Daoy (cell line): ENCODE measurements at places on chromosomes 4 and X.

DNA sequence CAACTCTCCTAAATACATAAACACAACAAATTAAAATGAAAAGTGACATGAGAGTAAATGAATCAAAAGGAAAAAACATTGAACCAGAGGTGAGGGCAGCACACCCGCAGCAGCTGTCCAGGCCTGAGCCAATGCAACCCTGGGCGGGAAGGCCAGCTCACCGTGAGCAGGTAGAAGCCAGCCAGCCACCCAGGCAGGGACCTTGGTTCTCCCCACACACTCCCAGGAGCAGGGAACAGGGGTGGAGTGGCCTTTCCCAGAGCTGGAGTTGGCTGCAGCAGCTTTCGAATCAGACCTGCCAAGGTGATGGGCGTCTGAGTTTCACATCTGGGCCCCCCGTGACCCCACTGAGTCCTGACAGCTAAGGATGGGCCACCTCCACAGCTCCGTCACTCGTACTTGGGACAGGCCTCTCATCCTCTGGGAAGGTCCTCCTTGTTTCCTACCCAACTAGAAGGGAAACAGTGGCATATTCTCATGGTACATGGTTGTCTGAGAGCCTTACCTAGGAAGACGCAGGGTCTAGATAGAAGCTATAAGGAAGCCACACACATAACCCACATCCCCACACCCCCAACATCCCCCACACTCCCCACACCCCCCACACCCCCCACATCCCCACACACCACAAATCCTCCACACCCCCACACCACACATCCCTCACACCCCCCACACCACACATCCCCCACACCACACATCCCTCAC is 172.2 kb downstream of the DCLK2 start:
- no peak for DNase-seq

- no peak for DNase-seq
These were observed 72.5 kb downstream of the PRPS1 start for GRCh38 chrX:107700790-107701189.

- no peak for DNase-seq
These were observed 69.6 kb downstream of the FGFBP1 start for GRCh38 chr4:15868826-15869413.

DNA sequence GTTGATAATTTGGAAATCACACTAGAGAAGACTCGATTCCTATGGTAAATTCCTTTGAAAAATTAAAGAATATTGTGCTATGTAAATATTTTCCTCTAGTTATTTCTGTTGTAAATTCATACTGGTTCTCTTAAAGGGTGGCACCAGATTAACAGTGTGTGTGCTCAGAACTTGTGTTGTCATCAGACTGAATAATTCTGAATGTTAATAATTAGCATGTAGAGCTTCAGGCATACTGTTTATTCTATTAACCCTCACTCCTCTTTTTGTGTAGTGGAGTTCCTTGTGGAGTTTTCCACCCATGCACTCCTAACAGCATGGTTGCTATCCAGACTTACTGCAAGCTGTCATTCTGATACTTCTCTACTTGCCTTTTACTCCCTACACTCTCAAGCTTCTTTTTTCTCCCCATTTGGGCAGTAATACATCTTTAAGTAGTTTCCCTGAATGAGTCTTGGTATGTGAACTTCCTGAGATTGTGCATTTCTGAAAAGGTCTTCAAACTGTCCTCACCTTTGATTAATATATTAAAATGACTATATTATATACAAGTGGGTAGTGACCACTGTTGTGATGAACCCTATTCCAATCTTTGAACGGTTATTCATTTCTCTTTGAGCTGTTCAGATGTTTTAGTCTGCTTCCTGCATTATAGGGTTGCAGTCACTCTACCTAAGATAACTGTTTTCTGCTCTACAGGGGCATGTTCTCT is 29.9 kb upstream of the RTL8A start:
- DNase-seq, result no peak

DNA sequence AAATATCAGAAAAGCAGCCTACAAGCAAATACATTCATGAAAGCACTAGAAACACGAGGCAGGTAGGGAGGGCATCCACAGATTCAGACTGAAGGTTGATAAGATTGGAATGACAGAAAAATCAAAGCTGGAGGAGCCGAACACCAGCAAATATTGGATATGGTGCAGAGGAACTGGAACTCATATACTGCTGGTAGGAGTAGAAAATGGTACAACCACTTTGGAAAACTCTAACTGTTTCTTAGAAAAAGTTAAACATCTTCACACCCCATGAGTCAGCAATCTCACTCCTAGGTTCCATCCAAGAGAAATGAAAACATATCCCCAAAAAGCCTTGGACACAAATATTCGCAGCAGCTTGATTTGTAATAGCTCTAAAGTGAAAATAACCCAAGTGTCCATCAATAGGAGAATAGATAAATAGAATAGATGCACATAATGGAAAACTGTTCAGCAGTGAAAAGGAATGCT is 27.1 kb downstream of the CD99L2 start:
- no peak for DNase-seq

DNA sequence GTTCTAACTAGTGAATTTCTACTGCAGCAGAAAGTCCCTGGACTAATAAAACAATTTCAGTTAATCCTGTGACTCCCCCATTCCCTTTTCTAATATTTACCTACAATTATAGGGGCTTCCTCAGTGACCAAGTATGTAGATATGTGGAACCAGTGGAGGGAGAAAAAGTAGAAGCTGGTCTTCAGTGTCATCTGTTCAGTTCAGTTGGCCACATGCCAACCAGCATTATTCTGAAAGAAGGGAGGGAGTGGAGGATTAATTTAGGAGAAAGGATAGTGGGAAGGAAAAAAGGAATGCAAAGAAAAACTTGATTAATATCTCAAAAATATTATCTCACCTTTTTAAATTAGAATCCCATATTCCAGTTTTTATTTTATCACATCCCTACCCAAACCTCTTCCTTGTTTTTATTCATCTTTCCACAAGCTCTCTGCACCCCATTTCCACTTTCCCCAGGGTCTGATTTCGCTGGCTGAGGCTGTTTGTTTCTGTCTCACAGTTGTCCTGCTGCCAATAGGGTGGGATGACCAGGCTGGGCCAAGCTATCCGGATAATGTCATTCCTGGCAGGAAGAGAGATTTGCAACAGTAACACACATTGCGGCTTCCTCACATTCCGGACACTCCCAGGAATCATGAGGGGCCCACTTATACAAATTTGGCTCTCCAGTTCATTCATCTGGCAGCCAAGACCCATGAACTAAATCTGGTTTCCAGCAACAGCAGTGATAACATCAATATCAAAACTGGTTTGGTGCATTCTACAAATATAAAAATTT is 24.6 kb upstream of the ANTXR2 start:
- DNase-seq, result peak; percentile 70

DNA sequence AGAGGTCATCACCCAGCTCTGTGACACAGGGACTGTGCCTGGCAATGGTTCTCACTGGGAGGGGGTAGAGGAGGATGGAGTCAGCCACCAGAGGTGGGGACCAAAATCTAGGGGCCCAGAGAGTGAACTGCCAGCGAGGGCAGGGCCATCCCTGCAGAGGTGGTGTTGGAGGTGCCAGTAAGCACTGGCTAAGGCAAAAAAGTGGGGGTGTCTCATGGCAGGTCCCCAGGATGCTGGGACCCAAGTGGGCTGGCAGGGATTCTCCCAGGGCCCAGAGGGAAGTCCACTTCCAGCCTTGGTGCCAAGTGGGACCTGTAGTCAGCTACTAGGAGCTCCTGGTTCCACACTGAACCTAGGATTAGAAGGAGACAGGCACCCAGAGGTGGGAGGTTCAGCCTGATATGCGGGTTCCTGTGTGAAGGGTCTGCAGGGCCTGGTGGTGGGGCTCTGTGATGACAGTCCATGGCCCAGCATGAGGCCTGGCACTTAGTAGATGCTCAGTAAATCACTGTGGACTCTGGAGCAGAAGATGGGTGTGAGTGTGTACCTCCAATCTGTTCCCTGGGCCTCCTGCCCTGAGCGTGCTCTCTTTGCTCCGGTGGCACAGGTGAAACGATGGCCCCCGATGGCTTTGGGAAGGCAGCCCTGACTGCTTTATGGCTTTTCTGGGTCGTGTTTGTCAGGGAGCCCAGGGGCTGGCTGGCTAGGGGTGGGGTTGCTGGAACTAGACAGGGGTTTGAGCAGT is 81.5 kb downstream of the PSAPL1 start:
- no peak for DNase-seq

DNA sequence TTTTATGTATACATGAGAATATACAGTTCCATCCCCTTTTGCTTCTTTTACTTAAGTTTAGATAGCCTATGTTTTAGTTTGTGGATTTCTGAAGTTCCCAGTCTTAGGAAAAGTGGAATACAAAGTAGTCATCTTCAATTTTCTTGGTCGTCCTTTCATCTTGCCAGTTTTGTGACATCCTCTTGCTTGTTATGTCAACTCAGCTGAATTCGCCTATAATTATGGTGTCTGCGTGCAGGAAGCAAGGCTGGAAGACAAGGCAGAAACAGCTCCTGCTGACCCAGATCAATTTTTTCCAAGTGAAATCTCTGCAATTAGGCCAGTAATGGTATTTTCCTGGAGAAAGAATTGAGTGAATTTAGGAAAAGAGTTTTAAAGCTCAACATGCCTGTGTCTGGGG is 28.1 kb upstream of the NYX start:
- no peak for DNase-seq

- DNase-seq, result no peak
These were observed 251.7 kb downstream of the MAPK10 start for GRCh38 chr4:86108137-86108536.

DNA sequence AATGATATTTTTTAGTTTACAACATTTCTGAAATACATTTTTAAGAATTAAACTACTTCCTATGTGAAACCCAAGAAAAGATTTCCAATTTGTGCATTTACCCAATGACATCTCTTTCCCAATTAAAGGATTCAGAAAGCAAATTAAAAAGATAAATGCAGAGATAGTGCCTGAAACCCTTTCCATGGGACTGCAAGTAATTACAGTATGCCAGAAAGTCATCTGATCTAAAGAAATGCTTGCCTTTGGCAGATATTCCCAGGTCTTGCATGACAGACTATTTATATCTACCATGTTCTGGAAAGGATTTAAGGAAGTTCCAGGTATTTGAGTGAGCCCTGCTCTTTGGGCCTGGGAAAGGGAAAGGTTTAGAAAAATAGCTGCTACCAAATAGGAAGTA is 41.6 kb upstream of the CXorf38 start:
- DNase-seq, result no peak

DNA sequence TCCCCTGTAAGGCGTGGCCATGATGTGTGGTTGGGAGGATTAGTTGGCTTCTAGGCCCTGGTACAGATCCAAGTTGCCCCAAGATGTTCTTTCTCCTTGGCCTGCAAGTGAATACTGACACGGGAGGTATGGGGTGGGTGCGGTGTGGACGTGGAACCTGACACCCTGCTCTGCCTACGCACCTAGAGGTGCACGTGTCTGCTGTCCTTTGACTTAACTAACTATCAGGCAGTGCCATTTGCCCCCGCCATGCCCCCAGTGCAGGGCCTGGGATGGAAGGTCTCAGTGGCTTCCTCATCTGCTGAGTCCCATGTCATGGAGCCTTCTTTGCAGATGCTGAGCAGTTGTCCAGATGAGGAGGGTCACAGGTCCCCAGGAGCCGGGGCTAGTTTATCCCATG is 90.8 kb downstream of the PSAPL1 start:
- no peak for DNase-seq

DNA sequence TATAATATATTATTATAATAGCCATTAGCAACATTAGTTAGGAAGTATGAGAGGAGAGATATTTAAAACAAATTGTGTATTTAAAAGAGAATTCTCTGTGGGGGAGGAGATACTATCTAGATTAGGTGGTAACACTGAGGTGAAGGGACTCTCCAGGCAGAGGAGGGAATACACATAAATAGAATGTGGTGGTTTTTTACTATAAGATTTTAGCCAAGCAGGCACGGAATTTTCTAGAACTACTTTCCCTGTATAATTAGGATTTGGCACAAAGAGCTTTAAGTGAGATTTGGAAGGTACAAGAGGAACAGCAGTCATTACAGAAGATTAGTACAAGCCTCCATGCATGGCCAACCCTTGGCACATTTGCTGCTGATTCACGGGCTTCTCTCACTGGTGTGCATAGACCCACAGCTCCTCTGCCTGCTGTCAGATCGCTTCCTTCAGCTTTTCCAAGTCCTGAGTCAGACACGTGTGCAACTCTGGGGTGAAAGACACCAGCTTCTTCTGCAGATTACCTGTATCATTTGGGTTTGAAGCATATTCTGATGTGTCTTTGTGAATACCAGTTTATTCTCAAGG is 685.5 kb downstream of the KCTD8 start:
- DNase-seq, result no peak

DNA sequence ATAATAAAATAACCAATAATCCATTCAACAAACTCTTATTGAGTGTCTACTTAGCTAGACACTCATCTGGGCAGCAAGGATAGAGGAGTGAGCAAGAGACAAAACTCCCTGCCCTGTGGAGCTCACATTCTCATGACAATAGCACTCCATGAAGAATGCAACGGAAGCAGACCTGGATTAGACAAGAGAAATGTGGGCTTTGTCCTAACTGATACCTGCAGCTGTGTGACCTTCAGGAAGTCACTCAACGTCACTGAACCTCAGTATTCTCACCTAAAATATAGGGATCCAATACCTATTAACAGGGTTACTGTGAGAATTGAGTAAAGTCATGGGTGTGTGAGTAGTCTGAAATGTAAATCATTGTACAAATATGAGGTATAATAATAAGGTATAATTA is 61.2 kb downstream of the NDNF start:
- DNase-seq, result no peak

GRCh38 chr4:77899607-77900006 is 37.0 kb downstream of the MRPL1 start:
- DNase-seq, result no peak

DNA sequence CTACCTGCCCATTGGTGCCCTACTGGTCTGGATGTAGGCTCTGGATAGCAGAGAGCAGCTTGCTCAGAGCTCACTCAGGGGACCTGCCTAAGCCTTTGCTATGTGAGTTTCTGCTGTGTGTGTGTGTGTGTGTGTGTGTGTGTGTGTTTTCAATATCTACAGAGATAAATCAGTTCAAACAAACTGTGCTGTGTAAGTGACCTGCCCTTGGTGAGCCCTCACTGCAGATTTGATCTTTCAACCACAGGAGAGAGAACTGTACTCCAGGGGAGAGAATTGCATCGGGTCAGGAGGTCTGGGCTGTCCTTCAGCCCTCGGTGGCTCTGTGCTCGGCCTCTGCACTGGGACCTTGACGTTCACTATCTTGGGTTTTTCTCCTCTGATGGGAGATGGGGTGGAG is 35.0 kb upstream of the CDKN2AIP start:
- DNase-seq, result no peak

DNA sequence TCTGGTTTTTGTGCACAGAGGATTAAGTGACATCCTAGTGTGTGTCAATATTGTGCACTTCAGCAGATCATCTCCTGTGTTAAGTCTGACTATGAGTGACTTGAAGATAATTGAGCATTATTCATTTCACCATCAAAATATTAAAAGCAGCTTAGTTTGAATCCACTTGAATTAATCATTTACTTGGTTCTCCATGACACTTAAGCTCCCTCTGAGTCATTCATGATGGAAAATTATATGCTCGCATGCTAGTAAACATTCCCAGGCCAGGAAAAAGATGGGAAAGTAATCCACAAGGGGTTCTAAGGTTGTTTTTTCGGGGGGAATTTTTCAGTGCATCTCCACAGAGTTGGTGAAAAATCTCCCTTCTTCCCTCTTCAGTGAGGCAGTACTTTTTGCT is 97.2 kb upstream of the EOLA2 start:
- DNase-seq, result peak; percentile 7

GRCh38 chr4:158610790-158611189 is 60.9 kb downstream of the C4orf46 start:
- DNase-seq, result peak; percentile 2

GRCh38 chr4:86544310-86544966 is 49.7 kb upstream of the PTPN13 start:
- DNase-seq, result no peak

GRCh38 chrX:38462257-38462656 is 99.1 kb upstream of the TSPAN7 start:
- no peak for DNase-seq

GRCh38 chrX:19625612-19626011 is 110.3 kb upstream of the MAP3K15 start:
- peak; percentile 61 for DNase-seq
